ENCODE measurements at places on chromosomes 13 and 19.
A peak's percentile ranks its signal among the peaks of the same experiment; 100 is the strongest.

- DNase-seq = peak; percentile 61
Observed at GRCh38 chr19:48319647-48320541, 5.5 kb upstream of the EMP3 start.

DNA sequence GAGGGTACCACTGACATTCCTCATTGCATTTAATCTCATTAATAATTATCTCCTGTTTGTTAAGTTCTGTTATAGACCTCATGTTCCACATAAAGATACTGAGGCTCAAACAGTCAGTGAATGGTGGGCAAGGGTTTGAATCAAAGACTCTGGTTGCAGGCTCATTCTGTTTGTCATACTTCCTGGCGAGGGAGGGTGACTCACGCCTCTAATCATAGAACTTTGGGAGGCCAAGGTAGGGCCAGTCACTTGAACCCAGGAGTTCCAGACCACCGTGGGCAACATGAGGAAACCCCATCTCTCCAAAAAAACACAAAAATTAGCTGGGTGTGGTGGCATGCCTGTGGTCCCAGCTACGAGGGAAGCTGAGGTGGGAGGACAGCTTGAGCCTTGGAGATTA is 220.7 kb upstream of the MIR17HG start:
- DNase-seq = no peak

DNA sequence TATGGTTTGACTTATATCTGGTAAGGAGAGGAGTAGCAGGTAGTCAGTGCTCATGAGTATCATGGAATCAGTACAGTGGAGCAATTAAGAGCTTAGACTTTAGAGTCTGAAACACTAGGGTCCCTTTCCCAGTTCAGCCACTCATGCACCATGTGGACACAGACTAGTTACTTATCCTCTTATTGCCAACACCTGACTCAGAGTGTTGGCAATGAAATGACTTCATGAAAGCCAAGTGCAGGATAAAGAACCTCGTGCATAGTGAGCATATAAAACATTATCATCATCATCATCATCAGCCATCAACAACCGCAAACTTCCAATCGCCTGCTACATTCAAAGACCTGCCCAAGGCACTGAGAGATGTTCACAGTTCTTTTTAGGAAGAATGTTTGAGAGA is 164.2 kb downstream of the FOXO1 start:
- no peak for DNase-seq

DNA sequence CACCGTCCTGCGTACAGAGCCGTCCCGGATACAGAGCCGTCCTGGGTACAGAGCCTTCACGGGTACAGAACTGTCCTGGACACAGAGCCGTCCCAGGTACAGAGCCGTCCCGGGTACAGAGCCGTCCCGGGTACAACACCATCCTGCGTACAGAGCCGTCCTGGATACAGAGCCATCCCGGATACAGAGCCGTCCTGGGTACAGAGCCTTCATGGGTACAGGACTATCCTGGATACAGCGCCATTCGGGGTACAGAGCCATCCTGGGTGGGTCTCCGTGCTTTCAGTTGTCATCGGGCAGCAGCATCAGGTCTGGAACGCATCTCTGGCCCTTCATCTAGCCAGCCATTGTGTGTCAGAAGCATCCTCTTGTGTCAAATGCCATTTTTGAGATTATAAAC is 222.3 kb upstream of the SOX1 start:
- DNase-seq = no peak

DNA sequence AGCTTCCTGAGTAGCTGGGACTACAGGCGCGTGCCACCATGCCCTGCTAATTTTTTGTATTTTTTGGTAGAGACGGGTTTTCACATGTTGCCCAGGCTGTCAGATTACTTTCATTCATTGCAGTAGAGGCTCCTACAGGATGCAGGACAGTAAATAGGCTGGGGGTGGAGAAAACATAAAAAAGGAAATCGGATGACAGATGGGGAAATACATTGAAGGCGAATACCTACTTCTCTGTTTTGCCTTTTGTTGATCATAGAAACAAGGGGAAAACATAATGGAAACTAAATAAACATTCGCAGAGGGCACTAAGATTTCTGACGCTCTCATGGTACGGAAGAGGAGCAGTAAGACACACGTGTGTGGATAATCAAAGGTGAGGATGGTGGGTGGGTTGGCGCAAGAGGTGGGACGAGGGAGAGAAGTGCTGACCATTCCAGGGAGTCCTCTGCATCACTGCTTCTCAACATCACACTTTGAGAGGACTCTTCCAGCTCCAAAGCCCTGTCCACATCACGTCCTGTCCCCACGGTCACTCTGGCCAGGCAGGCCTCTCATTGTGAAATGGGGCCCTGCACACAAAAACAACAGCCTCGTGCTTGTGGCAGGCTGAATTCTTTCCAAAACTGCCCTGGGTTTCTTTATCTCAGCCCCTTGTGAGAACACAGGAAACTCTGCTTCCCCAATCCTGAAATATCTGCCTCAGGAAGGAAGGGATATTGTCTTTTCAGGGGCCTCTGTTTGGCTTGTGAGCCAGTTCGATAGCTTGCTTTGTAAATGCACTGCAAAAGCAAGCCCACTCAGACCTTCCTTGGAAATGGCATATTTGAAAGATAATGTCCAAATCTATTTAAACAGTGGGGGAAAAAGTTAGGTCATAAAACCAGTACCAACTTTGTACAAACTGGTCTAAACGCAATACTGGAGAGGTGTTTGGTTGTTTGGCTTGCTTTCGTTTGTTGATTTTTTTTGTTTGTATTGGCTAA is 188.5 kb downstream of the FOXO1 start:
- no peak for DNase-seq

GRCh38 chr13:105719859-105720258 is 815.6 kb downstream of the EFNB2 start:
- DNase-seq = no peak

- no peak for DNase-seq
Observed at GRCh38 chr19:35421362-35421761, 26.7 kb upstream of the FFAR2 start.

- DNase-seq = no peak
Observed at GRCh38 chr13:83839146-83839545, 43.1 kb downstream of the SLITRK1 start.

DNA sequence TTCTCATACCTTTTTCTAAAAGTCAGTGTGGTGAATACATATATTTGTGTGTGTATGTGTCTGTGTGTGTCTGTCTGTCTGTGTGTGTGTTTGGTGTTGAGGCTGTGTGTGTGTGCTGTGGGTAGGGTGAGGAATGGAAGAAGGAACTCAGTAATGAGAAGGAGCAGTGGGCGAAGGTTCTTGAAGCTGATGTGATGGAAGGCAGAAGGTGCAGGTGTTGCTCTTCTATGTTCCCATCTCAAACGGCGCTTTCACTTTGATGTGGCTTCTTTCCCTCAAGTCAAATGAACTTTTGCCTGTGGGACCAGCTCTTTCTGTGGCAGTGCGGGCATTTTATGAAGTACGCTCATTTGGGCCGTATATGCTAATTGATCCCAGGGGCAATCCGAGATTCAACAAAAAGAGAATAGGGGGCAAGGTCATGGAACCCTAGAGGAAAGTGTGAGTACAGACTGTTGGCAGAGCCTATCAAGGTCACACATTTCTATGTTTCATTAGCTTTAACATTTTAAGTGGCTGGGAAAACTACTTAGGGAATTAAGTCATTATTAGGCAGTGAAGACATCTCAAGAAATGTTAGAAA is 15.2 kb downstream of the BIVM start:
- no peak for DNase-seq

- DNase-seq = no peak
Observed at GRCh38 chr13:46748300-46748699, 48.7 kb downstream of the ESD start.

Measured in NCI-H446 treated with DMSO at 0.1 percent for 48 hours (cell line).